ENCODE measurements at places on chromosomes 5 and 9.

DNA sequence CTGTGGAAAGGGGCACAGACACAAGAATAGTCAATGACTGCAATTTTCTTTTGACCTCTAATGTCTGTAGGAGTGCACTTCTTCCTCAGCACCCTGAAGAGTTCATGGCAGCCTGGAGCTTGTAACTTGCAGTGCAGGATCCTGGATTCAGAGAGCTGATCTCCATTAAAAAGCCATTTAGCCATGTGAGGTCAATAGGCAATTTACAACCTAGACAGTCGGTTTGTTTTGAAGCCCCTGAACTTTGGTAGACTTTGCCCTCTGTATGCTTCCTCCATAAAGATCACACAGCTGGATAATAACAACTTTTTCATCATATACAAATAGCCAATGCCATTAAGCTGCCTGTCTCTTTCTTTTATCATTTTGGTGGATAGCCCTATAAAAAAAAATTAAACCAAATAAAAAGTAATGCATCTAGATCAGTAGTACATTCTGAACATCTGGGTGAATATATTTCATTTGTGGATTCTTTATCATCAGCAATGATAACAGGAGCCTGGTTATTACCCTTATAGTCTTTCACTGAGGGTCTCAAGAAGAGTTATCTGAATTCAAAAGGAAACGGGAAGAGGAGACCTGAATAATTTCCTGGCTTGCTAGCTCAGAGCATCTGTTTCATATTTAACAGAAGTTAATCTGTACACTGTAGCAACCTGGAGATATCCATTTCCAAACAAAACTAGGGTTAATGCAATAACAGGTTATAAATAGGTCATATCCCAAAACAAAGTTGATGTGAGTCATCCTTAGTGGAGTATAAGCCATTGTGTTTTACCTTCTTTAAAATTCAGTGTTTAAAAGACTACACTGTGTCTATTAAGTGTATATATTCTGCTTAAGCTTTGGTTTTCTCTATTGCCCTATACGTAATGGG lies 193.8 kb upstream of the ACTBL2 start:
- no peak for DNase-seq

DNA sequence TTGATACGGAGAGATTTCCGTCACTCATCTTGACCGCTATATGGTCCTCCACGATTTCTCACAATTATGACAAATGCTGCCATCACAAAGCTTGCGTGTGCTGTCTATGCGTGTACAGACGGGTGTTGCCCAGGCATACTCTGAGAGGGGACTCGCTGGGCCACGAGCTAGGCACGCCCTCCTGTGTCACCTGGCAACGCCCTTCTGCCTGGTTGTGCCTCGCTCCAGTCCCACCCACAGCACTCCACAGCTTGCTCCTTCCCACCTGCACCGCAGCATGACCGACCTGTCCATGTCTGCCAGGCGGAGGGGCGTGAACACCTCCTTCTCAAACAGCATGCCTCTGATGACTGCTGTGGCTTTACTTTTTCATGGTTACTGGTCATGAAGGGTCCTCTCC lies 55.6 kb downstream of the CAMSAP1 start:
- DNase-seq: no peak

- DNase-seq: peak; percentile 25
These were observed 37.5 kb downstream of the MAMDC2 start for GRCh38 chr9:70081120-70081495.

DNA sequence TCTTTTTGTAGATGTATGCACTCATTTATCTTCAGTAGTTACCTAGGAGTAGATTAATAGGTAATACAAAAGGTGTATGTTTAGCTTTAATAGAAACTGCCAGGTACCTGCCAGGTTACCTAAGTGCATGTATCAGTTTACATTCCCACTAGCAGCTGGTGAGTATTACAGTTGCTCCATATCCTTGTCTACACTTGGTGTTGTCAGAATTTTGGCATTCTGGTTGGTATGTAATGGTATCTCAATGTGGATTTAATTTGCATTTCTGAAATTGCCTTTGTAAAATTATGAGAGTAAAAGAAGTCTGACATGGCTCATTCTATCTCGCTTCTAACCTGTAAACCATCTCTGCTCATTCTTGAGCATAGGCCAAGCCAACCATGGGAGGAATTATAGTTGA lies 38.3 kb upstream of the SIL1 start:
- no peak for DNase-seq

- no peak for DNase-seq
These were observed 68.5 kb downstream of the KIAA1958 start for GRCh38 chr9:112555101-112555643.

DNA sequence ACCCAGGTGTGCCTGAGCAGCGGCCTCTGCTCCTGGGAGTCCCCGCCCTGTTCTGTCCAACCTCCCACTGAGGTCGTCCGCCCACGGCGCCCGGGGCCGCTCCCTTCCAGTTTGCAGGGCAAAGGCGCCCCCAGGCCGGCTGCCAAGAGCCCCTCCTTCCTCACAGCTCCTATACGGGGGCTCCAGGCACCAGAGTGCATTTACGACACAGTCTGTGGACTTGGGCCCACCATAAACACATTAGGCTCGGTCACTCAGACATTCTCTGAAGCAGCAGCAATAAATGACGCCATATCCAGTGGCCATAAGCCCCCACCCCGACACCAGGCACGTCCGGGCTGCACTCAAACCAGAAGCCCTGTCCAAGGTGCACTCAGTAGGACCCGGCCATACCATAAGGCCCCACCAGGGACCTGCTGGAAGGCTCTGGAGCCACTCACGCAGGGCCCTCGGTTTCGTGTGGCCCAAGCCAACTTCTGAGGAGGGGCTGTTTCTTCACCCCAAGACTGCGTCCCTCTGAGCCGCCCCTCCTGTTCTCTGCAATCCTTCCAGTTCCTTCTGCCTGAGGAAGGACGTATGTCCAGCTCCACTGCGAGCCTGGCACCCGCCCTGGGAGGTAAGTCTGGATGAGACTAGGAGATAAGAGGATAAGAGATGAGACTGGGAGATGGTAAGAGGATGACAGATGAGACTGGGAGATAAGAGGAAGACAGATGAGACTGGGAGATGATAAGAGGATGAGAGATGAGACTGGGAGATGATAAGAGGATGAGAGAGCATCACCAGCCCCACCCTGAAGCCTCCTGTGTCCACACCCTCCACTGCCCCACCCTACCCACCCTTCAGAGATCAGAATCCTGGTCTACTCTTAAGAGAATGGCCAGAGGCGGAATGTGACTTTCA lies 26.7 kb downstream of the SLC6A18 start:
- no peak for DNase-seq

- DNase-seq: no peak
These were observed 40.4 kb downstream of the C5 start for GRCh38 chr9:121009650-121010049.

DNA sequence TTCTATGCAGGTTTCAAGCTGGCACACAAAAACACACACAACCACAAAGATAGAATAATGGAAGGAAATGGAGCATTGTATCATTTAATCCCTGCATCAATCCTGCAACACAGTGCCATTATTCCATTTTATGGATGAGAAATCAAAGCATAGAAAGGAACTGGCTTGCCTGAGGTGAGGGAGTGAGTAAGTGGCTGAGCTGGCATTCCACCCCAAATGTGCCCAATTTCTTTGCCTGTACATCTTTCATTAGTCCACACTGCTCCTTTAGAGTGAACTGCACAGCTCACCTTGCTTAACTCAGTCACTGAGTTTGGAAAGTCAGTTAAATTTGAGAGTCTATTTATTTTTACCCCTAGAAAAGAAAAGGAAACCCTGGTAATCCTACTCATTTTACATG lies 28.9 kb downstream of the ZNF366 start:
- DNase-seq: no peak

DNA sequence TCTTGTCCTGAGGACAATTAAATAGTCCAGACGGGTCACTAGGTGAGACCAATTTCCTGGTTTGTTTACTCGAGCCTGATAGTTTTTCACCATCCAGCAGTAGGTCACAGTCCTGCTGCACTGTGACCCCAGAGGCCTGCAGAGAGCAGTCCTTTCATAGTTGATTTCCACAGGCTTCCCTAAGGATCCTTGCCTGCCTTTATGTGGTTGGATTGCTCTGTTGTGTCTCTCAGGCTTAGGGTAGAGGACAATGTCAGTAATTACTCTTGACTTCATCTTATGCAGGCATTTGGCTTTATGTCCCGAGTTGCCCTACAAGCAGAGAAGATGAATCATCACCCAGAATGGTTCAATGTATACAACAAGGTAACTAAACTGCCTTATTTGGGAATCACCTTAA lies 9.0 kb upstream of the CATSPER3 start:
- DNase-seq: no peak

GRCh38 chr5:153905219-153905618 lies 133.5 kb downstream of the FAM114A2 start:
- no peak for DNase-seq

GRCh38 chr5:203246-203930 lies 12.1 kb downstream of the LRRC14B start:
- no peak for DNase-seq

DNA sequence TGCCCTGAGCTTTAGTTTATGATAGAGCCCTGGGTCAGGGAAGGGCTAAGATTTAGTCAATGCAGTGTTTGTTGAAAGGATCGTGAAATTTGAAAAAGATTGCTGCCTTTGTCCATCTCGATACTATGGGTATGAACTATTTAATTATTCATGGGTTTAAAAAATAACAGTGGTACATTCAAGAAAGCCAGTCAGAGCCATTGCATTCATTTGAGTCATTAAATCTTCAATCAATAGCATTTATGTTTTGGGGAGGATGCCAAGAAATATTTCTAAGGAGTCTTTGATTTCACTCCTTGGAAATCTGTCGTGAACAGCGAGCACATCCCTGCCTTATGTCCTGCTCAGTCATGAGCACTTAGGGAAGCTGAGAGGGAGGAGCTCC lies 54.4 kb upstream of the LRRTM2 start:
- no peak for DNase-seq

DNA sequence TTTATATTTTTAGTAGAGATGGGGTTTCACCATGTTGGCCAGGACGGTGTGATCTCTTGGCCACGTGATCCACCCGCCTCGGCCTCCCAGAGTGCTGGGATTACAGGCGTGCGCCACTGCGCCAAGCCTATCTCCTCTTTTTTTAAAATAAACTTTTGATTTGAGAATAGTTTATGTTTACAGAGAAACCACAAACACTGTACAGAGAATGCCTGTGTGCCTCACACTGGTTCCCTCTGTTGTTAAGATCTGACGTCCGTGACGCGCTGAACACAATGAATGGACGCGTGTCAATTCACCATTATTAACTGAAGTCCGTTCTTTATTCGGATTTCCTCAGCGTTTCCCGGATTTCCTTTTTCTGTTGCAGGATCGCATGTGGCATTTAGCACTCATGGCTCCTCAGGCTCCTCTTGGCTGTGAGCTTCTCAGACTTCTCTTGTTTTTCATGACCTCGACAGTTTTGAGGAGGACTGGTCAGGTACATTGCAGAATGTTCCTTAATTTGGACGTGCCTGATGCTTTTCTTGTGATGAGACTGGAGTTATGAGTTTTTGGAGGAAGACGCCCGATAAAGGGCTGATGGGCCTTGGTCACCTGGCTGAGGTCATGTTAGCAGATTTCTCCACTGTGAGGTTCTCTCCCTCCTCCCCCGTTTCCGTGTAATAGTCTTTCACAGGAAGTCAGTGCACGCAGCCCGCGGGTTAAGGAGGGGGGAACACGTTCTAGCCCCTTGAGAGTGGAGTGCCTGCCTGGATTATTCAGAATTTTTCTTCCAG lies 69.6 kb downstream of the ANKRD33B start:
- no peak for DNase-seq

DNA sequence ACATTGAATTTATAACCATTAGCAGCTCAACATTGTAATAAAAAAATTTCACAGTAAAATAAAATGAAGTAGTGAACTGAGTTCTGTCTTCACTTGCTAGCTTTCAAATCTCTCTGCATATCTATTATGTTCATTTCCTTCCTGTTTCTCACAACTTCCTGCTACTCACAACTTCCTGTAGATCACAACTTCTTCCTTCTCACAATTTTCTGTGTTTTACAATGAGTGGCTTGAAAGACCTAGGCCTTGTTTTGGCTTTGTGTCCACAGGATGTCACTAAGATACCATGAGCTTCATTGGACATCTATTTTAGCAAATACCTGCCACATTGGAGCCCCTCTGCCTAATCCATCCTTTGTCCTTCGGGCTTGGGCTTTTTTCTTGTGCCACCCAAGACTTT lies 480.3 kb upstream of the ADAMTS16 start:
- DNase-seq: no peak

DNA sequence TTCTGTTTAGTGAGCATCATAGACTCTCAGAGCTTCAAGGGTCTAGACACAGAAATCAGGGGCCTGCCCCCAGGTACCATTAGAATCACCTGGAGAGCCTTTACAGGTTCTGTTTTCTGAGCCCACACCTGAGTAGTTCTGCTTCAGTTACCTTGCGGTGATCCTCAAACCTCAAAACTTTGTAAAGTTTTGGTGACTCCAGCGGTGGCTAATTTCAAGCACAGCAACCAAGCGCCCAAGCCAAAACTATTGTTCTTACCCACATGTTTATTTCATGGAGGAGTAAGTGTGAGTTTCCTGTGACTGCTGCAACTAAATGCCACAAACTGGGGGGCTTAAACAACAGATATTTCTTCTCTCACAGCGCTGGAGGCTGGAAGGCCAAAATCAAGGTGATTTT lies 108.9 kb downstream of the FOXD1 start:
- no peak for DNase-seq

DNA sequence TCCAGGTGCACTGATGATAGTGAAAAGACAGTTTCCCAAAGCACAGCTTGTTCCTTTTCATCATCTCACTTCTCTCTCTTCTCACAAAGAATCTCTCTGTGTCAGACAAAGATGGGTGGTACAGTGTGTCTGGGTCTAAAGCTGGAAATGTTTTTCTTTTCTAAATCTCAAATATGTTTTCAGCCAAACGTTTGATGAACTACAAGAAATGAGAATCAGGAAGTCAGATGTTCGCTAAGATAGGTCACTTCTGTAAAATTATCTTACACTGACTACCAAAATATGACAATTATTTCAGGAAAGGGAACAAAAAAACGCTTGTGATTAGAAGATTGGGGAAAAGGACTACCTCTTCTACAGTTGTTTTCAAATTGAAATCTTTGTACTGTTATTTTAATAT lies 708.8 kb downstream of the PTPRD start:
- no peak for DNase-seq
